IMR-90 (cell line): ENCODE measurements at places on chromosomes 5 and 9. TPM values are rescaled to one million over a fixed set of nuclear protein-coding genes. Genes with fewer than 3 reads are reported as not detected.

Gene VPS13A
- total RNA-seq = 26.5 and 46.9 TPM in 2 replicates

Gene C7
- 0.54 and 0.83 TPM in 2 replicates for total RNA-seq

Gene ADGRD2
- total RNA-seq = not detected in 2 replicates

Gene MEIKIN
- total RNA-seq = not detected in 2 replicates

GRCh38 chr9:137618105-137619067 lies at the start of gene EHMT1:
EHMT1 (plus strand) TSS chr9:137619005; CDS start chr9:137619029, 24 bp downstream.
- H3K27me3 ChIP-seq = no peaks in the 10 kb centered on the region
- peak within 1 kb of the TSS; percentile 98 for H3K27ac ChIP-seq
- peak; percentile 74 for DNase-seq

GRCh38 chr5:123429221-123429954 lies 6.2 kb upstream of the CEP120 start:
- H3K4me3 ChIP-seq = no peak overlapping the region
- no peak for DNase-seq
- H3K27me3 ChIP-seq = no peaks in the 10 kb centered on the region
- H3K4me1 ChIP-seq = peaks cover 4% of the 10 kb centered on the region; the same call in 1 of the 2 replicates
- no peaks in the 10 kb centered on the region for H3K36me3 ChIP-seq
- peak overlapping the region; percentile 80; the same call in 1 of the 2 replicates for H3K27ac ChIP-seq

DNA sequence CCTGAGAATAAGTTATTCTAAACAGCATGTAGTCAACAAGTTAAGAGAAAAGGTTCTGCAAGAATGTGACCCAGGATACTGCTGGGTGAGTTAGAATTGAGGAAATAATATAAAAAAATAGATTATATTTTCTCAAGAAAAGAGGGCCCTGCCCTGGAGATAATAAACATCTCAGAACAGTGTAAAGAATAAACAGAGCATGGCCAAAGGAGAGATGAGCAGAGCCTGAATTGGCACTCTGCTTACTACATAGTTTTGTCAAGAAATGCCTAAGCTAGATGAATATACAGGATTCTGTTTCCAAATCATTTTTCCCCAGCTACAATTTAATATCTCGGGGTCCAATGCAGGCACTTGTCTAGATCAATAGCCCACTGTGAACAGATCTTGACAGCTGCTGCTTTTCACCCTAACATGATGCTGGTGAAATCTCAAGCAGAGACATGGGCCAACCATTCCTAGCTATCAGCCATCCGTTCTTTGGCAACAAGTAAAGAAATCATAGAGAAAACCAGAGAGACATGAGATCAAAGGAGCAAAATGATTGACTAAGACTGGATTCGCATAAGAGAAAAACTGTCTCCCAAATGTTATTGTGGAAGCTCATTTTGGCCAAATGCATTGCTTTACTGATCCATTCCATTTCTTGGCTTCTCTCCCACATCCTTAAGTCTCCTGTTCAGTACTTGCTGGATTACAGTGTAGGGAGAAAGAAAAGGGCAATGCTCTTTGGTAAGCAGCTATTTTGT lies 173.2 kb downstream of the PRELID2 start:
- H3K4me1 ChIP-seq = no peaks in the 10 kb centered on the region
- H3K27ac ChIP-seq = no peak overlapping the region
- H3K36me3 ChIP-seq = no peaks in the 10 kb centered on the region
- no peak overlapping the region for H3K4me3 ChIP-seq
- DNase-seq = peak; percentile 16
- H3K27me3 ChIP-seq = no peaks in the 10 kb centered on the region

- H3K4me3 ChIP-seq = peak overlapping the region; percentile 58
- DNase-seq = no peak
- no peaks in the 10 kb centered on the region for H3K27me3 ChIP-seq
- H3K36me3 ChIP-seq = peaks cover 11% of the 10 kb centered on the region
- H3K27ac ChIP-seq = peak overlapping the region; percentile 36
These were observed 429 bp upstream of the ARL10 start for GRCh38 chr5:176364765-176365350.

GRCh38 chr5:168295574-168296201 lies 4.2 kb downstream of the WWC1 start:
- DNase-seq = peak; percentile 82
- no peaks in the 10 kb centered on the region for H3K27me3 ChIP-seq
- no peak overlapping the region for H3K4me3 ChIP-seq
- peaks cover 16% of the 10 kb centered on the region for H3K4me1 ChIP-seq
- H3K27ac ChIP-seq = peak overlapping the region; percentile 56

DNA sequence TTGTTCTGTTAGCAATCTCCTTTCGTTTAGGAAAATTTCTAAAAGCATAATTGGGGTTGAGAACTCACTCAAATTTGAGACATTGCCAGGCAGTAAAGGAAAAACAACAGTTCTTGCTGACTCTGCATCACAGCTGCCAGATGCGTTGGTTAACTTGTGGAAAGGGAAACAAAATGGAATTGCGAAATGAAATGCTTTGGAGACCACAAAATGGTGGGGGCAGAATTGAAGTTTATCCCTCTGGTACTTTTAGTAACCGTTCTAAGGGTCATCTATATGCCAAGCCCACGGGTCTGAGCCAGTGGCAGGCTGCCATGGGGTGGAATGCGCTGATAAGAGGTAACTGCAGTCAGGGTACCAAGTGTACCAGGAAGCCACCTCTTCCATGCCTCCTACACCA lies 28.6 kb upstream of the SELENOP start:
- H3K4me3 ChIP-seq = no peak overlapping the region
- H3K4me1 ChIP-seq = peaks cover 4% of the 10 kb centered on the region; the same call in 1 of the 2 replicates
- peak; percentile 58 for DNase-seq
- H3K27me3 ChIP-seq = no peaks in the 10 kb centered on the region

GRCh38 chr9:116905171-116905588 lies 218.1 kb downstream of the TRIM32 start:
- no peak overlapping the region for H3K27ac ChIP-seq
- no peak overlapping the region for H3K4me3 ChIP-seq

DNA sequence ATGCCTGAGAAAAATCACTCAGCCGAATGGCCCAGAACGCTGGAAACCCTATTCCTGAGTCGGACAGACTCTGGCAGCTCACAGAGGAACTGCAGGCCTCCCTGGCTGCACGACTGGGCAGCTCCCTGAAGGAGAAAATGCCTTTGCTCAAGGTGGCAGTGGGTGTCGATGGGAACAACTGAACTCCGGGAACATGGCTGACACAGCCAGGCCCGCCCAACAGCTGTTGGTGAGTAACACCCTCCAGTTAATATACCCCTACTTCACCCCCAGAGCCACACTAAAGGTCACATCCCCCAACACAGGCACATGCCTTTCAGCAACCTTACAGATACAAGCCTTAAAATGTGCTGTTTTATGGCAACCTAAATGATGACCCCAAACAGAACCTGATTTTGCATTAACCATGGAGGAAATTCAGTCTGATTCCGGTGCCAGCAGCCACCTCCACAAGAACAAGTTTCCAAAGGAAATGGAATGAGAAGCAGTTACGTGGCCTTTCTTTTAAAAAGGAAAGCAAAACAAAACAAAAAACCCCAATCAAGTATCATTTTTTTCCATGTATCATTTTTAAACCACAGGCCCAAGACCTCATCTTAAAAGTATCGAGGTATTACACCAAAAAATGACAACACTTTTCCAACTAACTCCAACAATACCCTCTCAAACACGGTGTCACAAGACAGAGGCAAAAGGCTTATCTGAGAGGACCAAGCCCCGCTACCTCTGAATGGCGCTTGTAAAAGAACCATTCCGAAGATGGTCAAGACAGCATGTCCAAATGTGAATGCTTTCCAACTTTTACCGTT lies 3.1 kb downstream of the KLF9 start:
- H3K27ac ChIP-seq = peak overlapping the region; percentile 97
- H3K27me3 ChIP-seq = no peaks in the 10 kb centered on the region
- H3K4me3 ChIP-seq = peak overlapping the region; percentile 85

- no peaks in the 10 kb centered on the region for H3K36me3 ChIP-seq
- H3K27me3 ChIP-seq = no peaks in the 10 kb centered on the region
- peaks cover 2% of the 10 kb centered on the region; the same call in 1 of the 2 replicates for H3K4me1 ChIP-seq
- no peak overlapping the region for H3K4me3 ChIP-seq
These were observed 41.7 kb upstream of the KLF9 start for GRCh38 chr9:70455993-70456704.

DNA sequence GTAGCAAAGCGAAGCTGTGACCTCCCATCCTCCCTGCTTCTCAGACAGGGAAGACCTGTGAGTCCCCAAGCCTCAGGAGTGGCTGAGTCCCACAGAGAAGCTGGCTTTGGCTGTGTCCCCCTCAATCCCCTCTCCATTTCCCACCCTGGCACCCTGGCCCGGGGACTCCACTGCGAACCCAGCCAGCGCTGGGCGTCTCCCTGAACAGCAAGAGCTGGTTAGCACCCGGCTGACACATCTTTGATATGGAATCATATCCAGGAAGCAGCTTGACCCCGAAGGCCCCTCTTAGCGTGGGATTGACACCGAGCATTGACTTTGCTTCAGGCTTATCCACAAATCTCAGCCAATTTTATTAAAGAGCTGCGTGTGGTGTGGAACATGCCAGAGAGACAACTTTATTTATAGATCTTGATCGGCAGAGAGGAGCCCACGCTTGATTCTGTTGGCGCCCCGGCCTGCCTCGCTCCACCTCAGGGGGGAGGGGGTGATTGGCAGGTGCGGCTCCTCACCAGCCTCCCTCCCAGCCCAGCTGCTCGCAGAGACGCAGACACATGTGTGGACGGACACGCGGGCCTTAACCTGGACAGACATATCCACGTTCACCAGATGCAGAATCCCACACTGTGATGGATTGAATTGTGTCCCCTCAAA lies 120.7 kb upstream of the MVB12B start:
- peaks cover 15% of the 10 kb centered on the region for H3K27me3 ChIP-seq
- DNase-seq = no peak
- no peak overlapping the region for H3K27ac ChIP-seq
- H3K4me1 ChIP-seq = no peaks in the 10 kb centered on the region

DNA sequence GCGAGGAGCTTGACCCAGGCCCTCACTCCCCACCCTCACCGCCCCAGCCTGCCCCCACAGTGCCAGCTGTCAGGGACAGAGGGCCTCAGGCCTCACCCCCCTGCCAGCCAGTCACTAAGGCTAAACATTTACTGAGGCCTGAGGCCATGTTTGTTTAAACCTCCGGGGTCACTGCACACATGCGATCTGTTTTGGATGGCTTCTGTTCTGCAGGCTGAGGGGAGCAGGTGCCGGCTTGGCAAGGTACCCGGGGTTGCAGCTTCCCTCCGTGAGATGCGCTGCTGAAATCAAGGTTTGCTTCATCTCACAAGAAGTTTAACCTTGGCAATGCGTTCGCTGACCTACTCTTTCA lies 103.3 kb upstream of the BOD1 start:
- no peak overlapping the region for H3K4me3 ChIP-seq

DNA sequence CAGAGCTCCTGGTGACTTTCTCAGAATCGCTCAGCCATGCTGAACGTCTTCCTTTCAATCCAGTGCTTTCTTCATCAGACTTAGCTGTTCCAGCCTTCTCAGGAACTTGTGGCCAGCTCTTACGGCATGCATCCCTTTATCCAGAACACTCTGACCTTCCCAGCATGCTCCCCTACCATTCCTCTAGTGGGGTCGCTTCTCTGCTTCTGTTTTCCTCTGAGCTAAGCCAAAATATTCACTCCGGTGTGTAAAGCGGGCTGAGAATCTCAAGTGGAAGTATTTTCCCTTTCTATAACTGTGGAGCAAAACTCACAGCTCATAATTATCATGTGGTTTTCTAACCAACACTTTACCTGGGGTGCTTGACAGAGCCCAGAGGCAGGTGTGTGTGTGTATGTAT lies 6.2 kb downstream of the DCANP1 start:
- H3K4me3 ChIP-seq = no peak overlapping the region
- H3K4me1 ChIP-seq = peaks cover 11% of the 10 kb centered on the region
- no peaks in the 10 kb centered on the region; the same call in 1 of the 2 replicates for H3K27me3 ChIP-seq
- no peak for DNase-seq
- no peaks in the 10 kb centered on the region for H3K36me3 ChIP-seq
- H3K27ac ChIP-seq = no peak overlapping the region

DNA sequence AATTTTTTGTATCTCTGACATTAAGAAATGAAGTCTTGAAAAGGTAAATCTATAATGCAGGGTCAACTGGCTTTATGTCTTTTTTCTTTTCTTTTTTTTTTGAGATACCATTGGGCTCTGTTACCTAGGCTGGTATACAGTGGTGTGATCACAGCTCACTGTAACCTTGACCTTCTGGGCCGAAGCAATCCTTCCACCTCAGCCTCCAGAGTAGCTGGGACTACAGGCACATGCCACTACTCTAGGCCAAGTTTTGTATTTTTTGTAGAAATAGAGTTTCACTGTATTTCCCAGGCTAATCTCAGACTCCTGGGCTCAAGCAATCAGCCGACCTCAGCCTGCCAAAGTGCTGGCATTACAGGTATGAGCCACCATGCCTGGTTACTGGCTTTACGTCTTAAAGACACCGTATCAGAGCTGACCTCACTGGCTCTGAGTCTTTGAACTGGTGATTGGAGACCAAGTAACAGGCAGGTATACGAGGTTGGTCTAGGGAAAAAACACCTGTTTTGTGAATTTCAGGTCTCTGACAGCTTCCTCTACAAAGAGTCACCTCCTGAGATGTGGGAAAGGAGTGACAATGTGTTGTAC lies 70.4 kb upstream of the GPBP1 start:
- no peak overlapping the region for H3K4me3 ChIP-seq
- no peaks in the 10 kb centered on the region for H3K4me1 ChIP-seq
- DNase-seq = no peak
- H3K36me3 ChIP-seq = no peaks in the 10 kb centered on the region
- peaks cover 5% of the 10 kb centered on the region for H3K27me3 ChIP-seq
- H3K27ac ChIP-seq = no peak overlapping the region

DNA sequence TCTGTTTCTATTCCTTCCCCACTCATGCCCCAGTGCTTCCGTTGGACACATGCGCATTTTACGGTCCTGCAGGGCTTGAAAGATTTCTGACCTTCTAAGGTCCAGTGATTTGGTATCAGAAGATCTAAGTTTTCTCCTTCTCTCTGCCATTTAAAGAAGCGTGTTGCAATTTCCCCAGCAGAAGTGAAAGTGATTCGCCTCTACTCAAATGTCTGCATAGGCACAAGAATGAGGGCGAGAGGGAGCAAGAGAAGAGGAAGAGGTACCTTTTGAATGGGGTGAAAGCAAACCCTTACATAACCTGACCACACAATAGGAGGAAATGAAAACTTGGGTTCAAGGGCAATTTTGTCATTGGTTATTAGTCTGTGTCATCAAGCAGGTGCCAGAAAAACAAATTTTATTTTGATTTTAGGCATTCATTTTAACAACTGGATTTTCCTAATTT lies 31.7 kb upstream of the NR3C1 start:
- no peak overlapping the region for H3K4me3 ChIP-seq
- H3K36me3 ChIP-seq = no peaks in the 10 kb centered on the region
- DNase-seq = peak; percentile 30
- H3K4me1 ChIP-seq = peaks cover 2% of the 10 kb centered on the region; the same call in 1 of the 2 replicates

- peaks cover 2% of the 10 kb centered on the region; the same call in 1 of the 2 replicates for H3K27me3 ChIP-seq
- no peak overlapping the region for H3K4me3 ChIP-seq
- H3K4me1 ChIP-seq = peaks cover 2% of the 10 kb centered on the region; the same call in 1 of the 2 replicates
- no peak overlapping the region for H3K27ac ChIP-seq
These were observed 173.9 kb downstream of the C9orf50 start for GRCh38 chr9:129446828-129447550.
